ENCODE measurements at places on chromosomes 11 and 22.
A peak's percentile ranks its signal among the peaks of the same experiment; 100 is the strongest.

DNA sequence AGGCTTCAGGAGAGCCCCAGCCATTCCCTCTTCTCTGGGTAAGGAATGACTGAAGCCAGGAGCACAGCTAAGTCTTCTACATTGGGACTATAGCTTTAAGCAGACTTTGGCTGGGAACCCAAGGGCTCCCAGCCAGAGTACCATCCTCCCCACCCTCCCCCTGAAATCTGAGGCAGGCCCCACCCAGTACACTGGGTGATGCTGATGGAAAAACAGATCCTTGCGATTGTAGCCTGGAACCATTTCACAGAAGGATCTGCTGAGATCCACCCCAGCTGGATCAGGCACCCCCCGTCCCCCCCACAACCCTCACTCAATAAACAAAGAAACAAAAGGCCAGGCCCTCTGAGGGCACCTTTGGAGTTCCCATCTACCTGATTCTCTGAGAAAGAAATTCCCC is 39.8 kb downstream of the IL18BP start:
- H3K27ac ChIP-seq: no peak overlapping the region
- H3K4me1 ChIP-seq: peaks cover 12% of the 10 kb centered on the region
- no peak overlapping the region for H3K4me3 ChIP-seq
- no peaks in the 10 kb centered on the region for H3K27me3 ChIP-seq

- peaks cover 65% of the 10 kb centered on the region for H3K27me3 ChIP-seq
- no peak for DNase-seq
- no peak overlapping the region for H3K27ac ChIP-seq
- no peaks in the 10 kb centered on the region for H3K4me1 ChIP-seq
- H3K4me3 ChIP-seq: no peak overlapping the region
These were observed 63.9 kb upstream of the SLC35C1 start for GRCh38 chr11:45741032-45741431.

DNA sequence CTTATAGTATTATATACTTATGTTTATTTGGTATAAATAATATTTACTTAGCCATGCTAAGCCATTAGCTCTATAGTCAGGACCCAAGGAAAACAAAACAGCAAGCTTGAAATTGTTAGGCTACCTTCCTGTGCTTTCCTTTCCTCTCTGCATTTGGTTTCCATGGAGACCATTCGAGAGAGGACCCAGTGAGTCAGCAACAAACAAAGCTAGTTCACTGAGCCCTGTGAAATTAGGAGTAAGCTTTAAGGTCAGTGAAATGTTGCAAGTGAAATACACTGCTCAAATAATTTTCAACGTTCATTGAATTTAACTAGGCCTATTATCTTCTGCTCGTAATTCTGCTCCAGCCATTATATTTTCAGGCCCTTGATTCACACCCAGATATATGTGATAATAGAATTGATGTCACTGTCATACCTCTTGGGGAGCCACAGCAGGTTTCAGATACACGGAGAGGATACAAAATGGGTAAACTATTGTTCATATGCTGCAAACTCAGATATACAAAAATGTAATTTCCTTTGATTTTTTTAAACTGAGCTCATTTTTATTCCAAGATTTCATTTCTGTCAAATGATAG is 9.1 kb upstream of the OR10D3 start:
- no peak overlapping the region for H3K4me3 ChIP-seq
- no peaks in the 10 kb centered on the region for H3K27me3 ChIP-seq
- no peak overlapping the region for H3K27ac ChIP-seq
- no peaks in the 10 kb centered on the region for H3K4me1 ChIP-seq
- DNase-seq: no peak

DNA sequence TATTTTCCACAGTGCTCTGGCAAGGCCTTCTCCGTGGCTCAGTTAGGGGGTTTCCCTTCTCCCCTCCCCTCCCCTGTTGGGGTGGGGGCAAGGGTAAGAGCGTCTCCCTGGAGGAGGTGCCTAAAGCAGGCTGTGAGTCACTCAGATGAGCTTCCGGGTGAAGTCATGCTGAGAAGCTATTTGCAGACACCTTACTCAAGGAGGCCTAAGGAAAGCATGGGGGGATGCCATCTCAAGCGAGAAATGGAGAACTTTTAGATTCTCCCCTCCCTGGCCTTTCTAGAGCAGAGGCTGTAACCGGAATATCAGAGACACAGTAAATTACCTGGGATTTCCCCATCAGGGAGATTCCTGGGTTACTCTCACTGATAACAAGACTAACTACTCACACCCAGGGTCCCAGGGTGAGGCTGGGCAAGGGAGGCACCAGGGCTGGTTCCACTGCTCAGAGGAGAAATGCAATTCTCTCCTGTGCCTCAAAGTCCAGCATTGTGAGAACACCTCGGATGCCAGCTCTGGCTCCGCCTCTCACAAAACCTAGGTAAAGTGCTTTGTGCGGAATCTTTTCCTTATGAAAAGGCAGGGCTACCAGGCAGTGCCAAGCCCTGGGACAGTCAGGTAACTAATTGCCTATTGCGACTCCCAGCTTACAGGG is 123.6 kb downstream of the ABTB2 start:
- peak; percentile 73 for DNase-seq
- H3K36me3 ChIP-seq: no peaks in the 10 kb centered on the region
- H3K27me3 ChIP-seq: no peaks in the 10 kb centered on the region
- peak overlapping the region; percentile 87 for H3K27ac ChIP-seq
- H3K4me1 ChIP-seq: peaks cover 35% of the 10 kb centered on the region

DNA sequence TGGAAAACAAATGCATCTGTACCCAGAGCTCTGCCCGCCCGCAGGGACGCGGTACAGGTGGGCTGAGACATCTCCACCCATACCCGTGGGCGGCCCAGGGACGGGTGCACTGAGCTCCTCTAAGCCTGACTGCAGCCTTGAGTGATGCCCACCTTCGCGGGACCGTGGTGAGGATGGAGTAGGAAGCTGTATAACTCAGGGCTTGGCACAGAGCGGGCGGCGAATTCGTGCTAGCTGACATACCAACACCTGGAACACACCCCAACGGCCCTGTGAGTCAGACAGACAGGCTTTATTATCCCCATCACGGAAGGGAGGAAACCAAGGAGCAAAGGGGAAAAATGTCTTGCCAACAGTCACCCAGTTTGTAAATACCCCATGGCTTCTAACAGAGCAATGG is 61.9 kb downstream of the SMCO4 start:
- H3K4me3 ChIP-seq: no peak overlapping the region
- DNase-seq: no peak
- H3K27ac ChIP-seq: no peak overlapping the region
- H3K4me1 ChIP-seq: peaks cover 13% of the 10 kb centered on the region
- H3K27me3 ChIP-seq: no peaks in the 10 kb centered on the region

DNA sequence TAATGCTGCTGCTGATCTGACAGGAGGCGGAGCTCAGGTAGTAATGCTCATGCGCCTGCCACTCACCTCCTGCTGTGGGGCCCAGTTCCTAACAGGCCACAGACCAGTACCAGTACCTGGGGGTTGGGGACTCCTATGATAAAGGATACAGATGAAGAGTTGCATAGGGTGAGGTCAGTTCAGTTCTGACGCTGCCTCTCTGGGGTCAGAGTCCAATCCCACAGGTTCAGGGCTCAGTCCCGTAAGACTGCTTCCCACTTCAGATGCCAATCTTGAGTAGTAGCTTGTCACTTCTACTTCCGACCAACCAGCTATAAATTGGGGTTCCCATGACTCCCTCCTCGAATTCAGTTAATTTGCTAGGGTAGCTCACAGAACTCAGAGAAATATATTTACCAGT is 8.6 kb downstream of the ASRGL1 start:
- H3K36me3 ChIP-seq: no peaks in the 10 kb centered on the region
- no peak for DNase-seq
- H3K27me3 ChIP-seq: no peaks in the 10 kb centered on the region
- H3K27ac ChIP-seq: no peak overlapping the region
- no peaks in the 10 kb centered on the region for H3K4me1 ChIP-seq
- H3K4me3 ChIP-seq: no peak overlapping the region

GRCh38 chr11:15654451-15654850 is 539.7 kb downstream of the INSC start:
- peaks cover 80% of the 10 kb centered on the region for H3K4me1 ChIP-seq
- no peaks in the 10 kb centered on the region for H3K36me3 ChIP-seq
- peak; percentile 61 for DNase-seq
- H3K27me3 ChIP-seq: no peaks in the 10 kb centered on the region

DNA sequence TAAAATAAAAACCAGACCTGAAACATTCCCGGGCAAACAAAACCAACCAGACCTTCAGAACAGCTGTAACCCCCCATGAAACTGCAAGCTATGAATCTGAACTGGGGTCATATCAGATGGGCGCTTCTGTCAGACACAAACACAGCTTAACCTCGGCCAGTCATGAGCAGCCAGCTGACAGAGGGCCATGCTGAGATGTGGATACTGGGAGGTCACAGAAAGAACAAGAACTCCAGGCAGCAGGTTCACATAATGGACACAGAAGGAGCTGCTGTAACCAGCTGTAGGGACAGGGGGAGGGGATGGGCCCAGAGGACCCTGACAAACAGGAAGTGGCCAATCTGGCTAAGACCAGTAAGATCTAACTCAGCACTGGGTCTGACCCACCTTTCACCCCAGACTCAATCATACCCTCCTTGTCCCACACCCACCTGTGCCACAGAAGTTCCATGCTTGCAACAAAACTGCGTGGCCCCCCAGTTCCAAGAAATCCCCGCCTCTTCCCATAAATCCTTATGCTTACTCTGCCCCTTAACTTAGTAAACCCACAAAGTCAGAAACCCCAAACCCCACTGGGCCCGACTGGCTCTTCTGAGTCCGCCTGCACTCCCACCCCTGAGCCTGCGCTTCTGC is 4.0 kb downstream of the APOL4 start:
- no peak overlapping the region for H3K27ac ChIP-seq
- H3K4me3 ChIP-seq: no peak overlapping the region
- no peak for DNase-seq
- peaks cover 3% of the 10 kb centered on the region for H3K27me3 ChIP-seq
- peaks cover under 1% of the 10 kb centered on the region for H3K4me1 ChIP-seq
